ENCODE measurements at places on chromosomes 16 and 17.
A peak's percentile ranks its signal among the peaks of the same experiment; 100 is the strongest.

DNA sequence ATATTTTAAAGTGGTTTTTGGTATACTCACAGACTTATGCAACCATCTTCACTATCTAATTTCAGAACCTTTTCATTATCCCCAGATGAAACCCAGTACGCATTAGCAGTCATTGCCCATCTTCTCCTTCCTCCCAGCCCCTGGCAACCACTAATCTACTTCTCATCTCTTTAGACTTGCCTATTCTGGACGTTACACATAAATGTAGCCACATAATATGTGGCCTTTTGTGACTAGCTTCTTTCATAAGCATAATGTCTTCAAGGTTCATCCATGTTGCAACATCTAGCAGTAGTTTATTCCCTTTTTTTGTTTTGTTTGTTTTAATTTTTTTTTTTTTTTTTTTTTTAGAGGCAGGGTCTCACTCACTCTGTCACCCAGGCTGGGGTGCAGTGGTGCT lies 28.5 kb upstream of the C17orf107 start:
- no peak for DNase-seq

DNA sequence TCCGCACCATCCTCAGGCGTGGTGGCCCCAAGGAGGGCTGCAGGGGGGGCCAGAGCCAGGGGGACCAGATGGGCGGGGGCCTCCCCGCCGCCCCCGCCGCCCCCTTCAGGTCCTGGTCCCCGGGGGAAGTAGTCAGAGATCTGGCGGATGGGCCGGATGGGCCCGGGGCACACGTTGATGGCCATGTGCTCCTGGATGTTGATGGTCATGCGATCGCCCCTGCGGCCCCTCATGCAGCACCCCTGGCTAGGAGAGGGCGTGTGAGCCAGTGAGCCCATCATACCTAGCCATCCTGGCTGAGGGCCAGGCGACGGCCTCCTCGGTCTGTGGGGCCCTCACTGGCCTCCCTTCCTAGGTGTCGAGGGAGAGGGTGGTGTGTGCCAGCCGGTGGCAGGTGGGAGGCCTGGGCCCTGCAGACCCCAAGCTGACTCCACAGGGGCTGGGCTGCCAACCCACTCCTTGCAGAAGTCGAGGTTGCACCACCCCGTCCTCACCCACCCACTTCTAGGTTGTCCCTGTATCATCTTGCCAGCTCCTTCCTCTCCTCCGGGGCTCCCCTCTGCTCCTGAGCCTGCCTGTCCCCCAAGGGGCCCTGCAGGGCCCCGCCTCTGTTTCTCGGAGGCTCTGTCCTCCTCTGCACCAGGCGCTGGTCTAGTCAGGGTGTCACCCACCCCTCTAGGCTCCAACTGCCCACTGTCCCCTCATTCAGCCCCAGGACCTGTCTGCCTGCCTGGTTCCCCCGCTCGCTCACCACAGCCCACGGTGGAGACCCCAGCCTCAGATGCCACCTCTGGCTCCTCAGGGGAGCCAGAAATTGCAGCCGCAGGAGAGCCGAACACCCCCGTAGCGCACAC lies 610 bp downstream of the DOC2A start:
- no peak for DNase-seq

- no peak for DNase-seq
Observed at GRCh38 chr17:30095507-30096244, 20.9 kb upstream of the NSRP1 start.

DNA sequence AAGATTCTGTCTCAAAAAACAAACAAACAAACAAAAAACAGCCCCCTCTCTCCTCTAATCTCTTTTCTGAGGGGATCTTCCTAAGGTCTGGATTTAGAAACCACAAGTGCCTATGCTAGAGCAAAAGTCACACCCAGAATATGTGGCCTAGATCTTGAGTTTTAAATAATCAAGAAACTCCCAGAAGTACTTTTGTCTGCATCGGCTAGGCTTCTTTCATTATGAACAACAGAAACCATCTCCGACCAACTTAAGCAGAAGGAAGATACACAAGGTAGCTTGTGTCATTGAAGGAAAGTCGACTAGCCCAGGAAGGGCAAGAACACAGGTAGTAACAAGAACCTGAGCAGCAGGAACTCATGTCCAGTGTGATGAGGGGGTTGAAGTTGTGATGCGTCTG lies 73.9 kb upstream of the KIFC3 start:
- no peak for DNase-seq

- DNase-seq = no peak
Observed at GRCh38 chr16:83113811-83114210, 487.0 kb downstream of the CDH13 start.

GRCh38 chr16:51556694-51557340 lies 405.7 kb upstream of the SALL1 start:
- DNase-seq = no peak

GRCh38 chr17:75635610-75636202 lies 2.5 kb downstream of the SMIM5 start:
- DNase-seq = no peak

DNA sequence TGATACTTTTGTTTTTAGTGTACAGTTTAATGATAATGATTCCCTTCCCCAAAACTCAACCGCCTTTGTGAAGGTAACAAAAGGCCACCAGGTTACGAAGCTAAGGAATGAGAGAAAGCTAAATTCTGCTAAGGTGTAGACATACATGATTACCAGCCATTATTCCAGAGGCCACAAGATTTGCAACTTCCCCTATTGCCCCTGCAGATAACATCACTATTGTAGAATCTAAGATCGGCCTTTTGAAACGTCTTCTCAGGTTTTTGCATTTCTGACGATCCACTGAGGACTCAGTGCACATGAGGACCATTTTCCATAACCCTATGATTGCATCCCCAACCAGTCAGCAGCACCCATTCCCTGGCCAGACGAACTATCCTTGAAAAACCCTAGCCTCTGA lies 33.9 kb upstream of the SNN start:
- DNase-seq = no peak

- DNase-seq = peak; percentile 32
Observed at GRCh38 chr16:51157698-51158097, 6.6 kb upstream of the SALL1 start.

DNA sequence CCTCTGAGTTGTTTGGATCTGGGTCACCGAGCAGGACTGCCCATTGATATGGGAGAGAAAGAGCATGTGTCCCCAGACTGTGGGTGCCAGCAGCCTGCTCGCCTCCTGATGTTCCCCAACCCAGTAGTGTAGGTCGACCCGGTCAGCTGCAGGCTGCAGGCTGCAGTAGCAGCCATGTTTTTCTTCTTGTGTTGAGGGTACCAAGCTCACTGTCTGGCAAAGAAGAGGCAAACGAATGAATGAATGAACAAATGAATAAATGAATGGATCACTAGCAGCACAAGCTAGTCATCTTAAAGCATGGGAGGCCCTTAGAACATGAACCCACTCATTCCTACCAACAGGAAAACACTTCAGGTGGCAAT lies 293.2 kb downstream of the SOX9 start:
- DNase-seq = no peak

DNA sequence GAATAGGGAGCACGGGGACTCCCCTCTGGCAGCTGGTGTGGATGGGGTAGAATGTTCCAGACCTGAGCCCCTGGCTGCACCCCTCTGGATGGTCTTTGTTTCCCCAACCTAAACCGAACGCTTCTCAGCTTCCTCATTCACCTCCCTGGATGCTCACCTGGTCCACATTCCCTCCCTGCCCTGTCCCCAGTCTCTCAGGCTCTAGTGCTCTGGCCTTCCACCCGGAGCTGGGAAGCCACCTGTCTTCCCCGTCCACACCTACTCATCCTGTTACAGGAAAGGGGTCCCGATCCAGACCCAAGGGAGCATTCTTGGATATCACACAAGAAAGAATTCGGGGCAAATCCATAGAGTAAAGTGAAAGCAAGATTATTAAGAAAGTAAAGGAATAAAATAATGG lies 73.5 kb downstream of the CYLD start:
- DNase-seq = no peak

DNA sequence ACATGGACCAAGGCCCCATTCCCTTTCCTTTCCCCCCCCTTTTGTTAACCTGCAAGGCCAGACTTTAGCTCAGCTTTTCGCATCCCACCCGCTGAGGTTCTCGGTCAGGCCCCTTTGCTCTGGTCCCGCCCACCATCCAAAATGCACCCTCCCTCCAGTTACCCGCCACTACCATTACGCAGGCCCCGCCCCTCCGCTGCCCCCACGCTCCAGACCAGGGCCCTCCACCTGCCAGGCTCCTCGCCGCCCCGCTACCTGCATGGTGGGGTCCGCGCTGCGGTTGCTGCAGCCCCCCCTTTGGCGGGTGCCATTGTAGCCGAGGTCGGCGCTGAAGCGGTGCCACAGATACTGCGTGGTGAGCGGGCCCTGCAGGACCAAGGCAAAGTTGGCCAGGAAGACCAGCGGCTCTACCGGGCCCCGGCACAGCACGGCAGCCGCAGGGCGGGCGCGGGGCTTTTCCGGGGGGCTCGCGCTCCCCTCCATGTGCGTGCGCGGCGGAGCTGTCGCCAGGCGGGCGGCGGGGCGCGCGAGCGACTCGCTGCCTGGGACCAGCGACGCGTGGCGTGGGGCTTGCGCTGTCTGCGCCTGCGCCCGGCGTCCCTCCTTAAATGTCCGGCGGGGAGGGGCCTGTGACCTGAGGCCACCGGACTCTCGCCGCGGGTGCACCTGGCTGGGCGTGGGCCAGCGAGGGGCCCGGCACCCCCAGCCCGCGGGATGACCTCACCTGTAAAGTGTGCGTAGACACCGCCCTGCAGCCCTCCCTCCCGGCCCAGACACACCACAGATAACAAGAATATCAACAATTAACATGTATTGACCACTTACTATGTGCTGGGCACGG lies at the start of gene SLC46A1:
Gene SLC46A1 (minus strand): TSS at position 581 of the 841 bp plus-strand sequence. CDS start 98 bp downstream, at position 483.
- DNase-seq = peak; percentile 87

DNA sequence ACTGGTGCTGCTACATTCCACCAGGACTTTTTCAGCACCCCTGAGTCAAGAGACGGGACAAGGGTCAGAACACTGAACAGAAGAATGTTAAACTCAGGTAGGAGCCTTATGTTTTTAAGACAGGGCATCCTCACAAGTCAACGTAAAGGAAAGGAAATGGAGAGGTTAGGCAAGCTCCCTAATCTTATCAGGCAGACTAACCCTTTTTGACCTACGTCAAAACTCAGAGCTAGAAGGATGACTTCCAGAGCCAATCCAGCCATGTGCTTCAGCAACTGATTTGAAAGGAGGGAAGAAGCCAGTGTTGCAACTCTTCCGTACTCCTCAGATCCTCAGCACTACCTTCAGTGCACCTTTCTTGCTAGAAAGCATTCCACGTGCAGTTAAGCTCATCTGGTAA lies 46.8 kb downstream of the REXO5 start:
- no peak for DNase-seq

GRCh38 chr16:86088287-86088686 lies 189.3 kb downstream of the IRF8 start:
- DNase-seq = no peak

DNA sequence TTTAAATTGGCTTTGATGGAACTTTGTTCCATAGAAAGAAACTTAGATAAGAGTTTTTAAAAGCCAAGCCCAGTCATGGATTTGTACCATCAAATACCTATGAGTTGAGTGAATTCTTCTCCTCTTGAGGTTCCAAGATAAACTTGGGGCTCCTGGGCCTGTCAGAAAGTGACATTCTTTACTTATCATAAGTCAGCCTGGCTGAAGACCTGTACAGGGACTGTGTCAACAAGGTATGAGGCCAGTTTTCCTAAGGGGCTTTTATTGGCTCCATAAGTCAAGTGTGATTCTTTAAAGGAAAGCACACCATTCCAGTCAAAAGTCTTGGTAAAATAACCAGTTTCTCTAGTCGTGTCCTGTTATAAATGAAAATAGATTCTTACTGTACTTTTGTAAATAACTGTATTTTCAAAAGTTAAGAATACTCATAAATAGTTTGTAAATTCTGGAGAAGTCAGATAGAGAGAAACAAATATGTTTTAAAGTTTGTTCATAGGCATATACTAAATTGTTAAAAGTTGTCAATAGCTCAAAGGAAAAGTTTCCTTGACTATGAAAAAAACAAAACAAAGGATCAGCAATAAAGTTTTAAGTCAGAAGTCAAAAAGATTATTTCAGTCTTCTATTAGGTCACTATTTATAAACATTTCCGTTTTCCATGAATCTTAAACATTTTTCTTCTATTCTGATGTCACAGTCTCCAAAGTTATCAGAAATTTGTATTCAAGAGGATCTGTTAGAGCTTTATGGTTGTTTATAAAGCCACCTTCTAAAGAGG lies 22.5 kb upstream of the MYO1D start:
- DNase-seq = no peak

- DNase-seq = no peak
Observed at GRCh38 chr16:24844101-24845030, 1.4 kb upstream of the SLC5A11 start.

GRCh38 chr17:6651919-6652452 lies 424 bp downstream of the C17orf100 start:
- no peak for DNase-seq

- DNase-seq = no peak
Observed at GRCh38 chr16:54462771-54463170, 176.2 kb upstream of the IRX3 start.

GRCh38 chr16:87410968-87411367 lies 18.8 kb downstream of the MAP1LC3B start:
- DNase-seq = no peak

GRCh38 chr16:88353691-88354090 lies 29.1 kb upstream of the ZNF469 start:
- DNase-seq = no peak

GRCh38 chr17:61423967-61424649 lies 24.5 kb downstream of the TBX2 start:
- no peak for DNase-seq

DNA sequence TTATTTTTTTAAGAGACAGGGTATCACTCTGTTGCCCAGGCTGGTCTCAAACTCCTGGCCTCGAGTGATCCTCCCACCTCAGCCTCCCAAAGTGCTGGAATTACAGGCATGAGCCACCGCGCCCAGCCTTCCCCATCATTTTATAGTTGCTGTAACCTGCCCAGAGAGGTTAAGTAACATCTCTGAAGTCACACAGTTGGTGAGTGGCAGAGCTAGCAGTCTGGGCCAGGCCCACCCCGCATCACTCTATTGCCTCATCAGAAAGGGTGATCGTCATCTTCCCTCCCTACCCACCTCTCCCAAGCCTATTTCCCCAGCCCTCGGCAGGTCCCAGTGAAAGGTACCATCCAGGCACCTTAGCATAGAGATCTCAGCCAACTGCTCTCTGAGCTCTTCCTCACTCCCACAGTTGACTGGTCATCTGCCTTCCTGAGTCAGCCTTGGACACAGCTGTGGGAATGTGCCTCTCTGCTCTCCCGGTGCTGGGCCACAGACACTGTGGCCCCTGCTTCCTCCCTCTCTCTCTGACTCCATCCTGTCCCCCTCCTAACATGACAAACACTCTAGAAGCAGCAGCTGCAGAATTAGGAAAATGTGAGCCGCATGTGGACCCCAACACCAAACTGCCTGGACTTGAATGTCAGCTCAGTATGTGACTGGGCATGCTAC lies 57.1 kb downstream of the SCNN1B start:
- no peak for DNase-seq

- no peak for DNase-seq
Observed at GRCh38 chr16:84854759-84855158, 35.0 kb downstream of the CRISPLD2 start.
